ENCODE measurements at places on chromosomes 12 and 14.

- no peak for DNase-seq
- H3K36me3 ChIP-seq: no peaks in the 10 kb centered on the region
- no peaks in the 10 kb centered on the region for H3K27me3 ChIP-seq
- H3K4me1 ChIP-seq: peaks cover 20% of the 10 kb centered on the region
These were observed 1.1 kb downstream of the RHNO1 start for GRCh38 chr12:2877953-2878732.

GRCh38 chr14:103556946-103557758 is 5.3 kb downstream of the BAG5 start:
- DNase-seq: no peak
- H3K27ac ChIP-seq: peak overlapping the region; percentile 55
- no peak overlapping the region for H3K4me3 ChIP-seq
- H3K27me3 ChIP-seq: no peaks in the 10 kb centered on the region

DNA sequence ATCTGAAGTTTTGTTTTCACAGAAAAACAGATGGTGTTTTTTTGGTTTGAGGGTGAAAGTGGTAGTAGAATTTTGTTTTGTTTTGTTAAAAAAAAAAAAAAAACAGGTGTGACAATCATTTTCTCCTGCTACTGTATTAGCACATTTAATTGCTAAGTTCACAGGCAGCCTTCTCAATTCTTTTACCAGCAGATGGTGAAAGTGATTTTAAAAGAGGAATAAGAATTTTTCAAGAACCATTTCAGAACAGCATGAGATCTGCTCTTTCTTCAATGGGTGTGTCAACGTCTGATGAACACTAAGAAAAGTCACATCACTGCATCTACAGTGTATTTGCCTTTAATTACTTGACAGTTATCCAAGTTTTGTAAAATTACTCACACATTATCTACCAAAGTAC is 303.7 kb upstream of the USP15 start:
- H3K4me1 ChIP-seq: no peaks in the 10 kb centered on the region
- DNase-seq: no peak
- no peak overlapping the region for H3K4me3 ChIP-seq
- no peak overlapping the region for H3K27ac ChIP-seq

- no peak for DNase-seq
- H3K36me3 ChIP-seq: no peaks in the 10 kb centered on the region
- H3K27ac ChIP-seq: no peak overlapping the region
- H3K4me1 ChIP-seq: no peaks in the 10 kb centered on the region
- H3K27me3 ChIP-seq: no peaks in the 10 kb centered on the region
These were observed 272.5 kb downstream of the ALG10 start for GRCh38 chr12:34294671-34295365.

- peaks cover 35% of the 10 kb centered on the region for H3K4me1 ChIP-seq
- H3K4me3 ChIP-seq: no peak overlapping the region
- H3K27me3 ChIP-seq: peaks cover 28% of the 10 kb centered on the region
- DNase-seq: no peak
These were observed 4.4 kb upstream of the SHMT2 start for GRCh38 chr12:57224973-57225679.

Data from right atrium auricular region (tissue), 2 donors.